ENCODE measurements at places on chromosomes 13 and 19.

DNA sequence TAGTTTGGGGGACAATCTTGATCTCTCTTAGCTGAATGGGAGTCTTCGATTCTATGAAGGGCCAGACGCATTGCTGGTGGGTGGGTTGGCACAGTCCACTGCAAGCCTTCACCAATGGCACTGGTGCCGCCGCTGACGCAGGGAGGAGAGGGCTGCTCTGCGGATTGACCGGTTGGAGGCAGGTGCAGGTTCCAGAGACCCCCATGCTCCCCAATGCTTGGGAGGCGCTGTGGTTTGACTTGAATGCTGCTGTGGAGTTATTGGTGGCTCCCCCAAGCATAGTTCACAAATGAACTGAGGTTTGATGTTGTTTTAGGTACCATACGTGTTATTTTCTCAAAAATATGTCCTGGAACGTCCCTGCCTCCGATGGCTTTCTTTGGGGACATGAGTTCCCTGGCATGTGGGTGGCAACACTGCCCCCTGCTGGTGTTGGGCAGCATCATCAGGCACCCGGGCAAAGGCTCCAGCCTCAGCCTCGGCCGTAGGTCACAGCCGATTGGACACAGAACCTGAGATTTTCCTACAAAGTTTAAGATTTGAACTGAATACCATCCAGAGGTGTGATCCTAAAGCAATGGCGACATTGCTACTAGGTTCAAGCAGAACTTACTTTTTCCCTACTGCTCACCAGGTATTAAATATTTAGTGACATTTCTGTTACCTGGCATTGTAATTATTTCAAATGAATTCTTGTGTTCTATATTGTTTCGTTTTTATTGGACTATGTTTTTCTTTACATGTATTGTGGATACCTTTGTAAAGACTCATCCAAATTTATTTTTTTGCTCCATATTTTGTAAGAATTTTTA, 95.5 kb downstream of the ANKRD10 start:
- peak; percentile 72 for DNase-seq

GRCh38 chr13:66994517-66995202, 235.5 kb downstream of the PCDH9 start:
- DNase-seq = no peak

DNA sequence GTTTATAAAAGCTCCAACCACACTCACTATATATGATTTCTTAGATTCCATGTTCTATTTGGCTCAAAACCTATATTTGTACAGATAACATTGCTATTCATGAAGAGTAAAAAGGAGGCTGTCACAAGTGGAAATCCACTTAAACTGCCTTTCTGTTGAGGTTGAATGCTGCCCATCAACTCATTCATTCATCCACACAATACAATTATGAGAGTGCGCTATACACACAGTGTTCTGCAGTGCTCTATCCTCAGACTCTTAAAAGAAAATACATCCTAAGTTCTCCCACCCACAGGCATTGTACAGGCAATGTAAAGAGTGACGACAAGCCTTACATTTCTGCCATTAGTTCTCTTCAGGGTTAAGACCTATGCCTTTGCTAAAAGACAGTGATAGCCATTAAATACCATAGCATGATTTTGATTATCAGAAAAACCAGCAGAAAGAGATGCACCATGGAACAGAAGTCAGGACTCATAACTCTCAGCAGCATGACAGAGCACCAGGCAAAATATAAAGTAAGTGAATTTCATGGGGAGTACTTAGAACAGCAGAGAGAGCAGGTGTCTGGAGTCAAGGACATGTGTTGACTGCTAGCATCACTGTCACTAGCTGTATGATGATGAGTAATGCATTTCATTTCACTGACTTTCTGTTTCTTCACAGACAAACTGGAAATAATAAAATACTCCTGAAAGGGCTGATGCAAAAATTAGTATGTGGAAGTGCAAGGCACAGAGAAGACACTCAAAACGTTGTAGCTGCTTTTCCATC, 218.0 kb downstream of the RBM26 start:
- DNase-seq = no peak

DNA sequence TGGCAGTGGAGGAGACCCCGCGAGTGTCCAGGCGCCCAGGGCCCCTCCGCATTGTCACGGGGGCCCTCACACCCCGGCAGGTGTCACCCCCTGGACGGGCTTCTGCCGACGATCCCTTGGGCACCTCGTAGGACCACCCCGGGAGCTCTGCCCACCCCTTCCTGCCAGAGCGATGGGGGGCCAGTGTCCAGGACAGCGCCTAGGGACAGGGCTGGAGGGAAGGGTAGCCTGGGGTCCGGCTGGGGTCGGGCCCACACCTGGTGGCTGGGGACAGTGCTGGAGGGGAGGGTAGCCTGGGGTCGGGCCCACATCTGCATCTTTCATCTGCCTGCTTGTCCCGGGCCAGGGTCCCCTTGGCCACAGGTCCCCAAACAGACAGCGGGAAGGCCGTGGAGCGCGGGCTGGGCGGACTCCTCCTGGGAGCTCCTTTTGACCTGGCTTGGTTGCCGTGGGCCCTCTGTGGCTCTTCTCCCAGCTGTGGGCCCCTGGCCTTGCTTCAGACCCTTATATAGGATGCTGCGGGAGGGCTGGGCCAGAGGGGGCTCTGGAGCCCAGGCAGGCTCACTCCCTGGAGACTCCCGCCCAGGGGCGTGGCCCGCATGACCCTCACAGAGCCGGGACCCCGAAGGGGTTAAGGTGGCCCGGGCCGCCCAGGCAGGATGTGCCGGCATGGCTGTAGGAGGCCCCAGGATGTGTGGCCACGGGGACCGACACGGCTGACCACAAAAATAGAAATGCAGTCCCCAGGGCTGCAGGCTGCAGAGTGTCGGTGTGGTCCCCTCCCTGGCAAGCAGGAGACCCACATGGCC, 74.1 kb upstream of the MCF2L start:
- DNase-seq = no peak

- no peak for DNase-seq
These were observed 10.4 kb downstream of the SHISA2 start for GRCh38 chr13:26041444-26041843.

GRCh38 chr19:35666251-35666913, at the start of gene UPK1A:
Gene UPK1A (plus strand): TSS chr19:35666517. CDS start chr19:35666813, 296 bp downstream.
- DNase-seq = no peak

- DNase-seq = no peak
These were observed 36.7 kb upstream of the DOCK9 start for GRCh38 chr13:99014522-99014921.

GRCh38 chr13:32472194-32472621, 44.3 kb upstream of the N4BP2L1 start:
- DNase-seq = no peak

DNA sequence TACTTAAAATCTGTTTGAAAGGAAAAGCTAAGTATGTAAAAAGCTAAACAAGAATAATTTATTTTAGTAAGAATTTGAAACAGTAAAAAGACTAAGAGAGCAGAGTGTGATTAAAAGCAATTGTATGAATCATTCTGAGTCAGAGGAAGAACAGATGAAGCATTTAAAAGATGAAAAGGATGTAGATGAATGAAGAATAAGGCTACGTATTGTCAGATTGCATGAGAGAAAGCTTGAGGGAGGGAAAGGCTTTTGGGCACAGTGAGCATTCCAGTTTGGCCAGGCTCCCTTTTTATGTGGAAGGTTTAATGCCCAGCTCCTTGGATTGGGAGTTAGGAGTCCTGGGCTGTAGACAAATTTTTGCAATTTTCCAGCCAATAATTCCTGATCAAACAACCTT, 117.7 kb downstream of the FREM2 start:
- no peak for DNase-seq

DNA sequence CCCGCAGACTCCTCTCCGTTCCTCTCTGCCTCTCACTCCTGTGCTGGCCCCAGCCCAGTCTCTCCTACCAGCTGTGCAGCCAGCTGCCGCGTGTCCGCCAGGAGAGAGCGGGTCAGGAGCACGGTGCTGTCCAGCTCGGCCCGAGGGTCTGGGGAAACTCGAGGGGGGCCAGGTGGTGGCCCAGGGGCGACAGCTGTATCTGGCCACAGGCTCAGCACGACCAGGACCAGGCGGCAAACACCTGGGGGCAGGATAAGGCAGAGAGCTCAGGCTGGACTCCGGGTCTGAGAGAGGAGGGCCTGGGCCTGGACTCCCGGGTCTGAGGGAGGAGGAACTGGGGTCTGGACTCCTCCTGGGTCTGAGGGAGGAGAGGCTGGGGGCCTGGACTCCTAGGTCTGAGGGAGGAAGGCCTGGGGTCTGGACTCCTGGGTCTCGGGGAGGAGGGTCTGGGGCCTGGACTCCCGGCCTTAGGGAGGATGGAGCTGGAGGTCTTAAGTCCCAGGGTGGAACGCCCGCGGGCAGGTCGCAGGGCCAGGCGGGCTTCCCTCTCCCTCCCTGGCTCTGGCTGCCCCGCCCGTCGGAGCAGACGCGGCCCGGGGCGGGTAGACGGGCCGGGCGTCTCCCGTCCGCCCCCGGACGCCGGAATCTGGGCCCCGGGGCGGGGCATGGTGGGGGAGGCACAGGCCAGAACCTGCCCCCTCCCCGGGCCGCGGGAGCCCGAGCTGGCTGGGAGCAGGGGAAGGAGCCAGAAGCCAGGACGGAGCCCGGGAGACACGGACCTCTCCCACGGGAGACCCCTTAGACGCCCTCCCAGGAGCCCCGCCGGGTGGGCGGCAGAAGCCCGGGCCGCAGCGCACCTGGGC, 1.3 kb downstream of the IL11 start:
- no peak for DNase-seq

DNA sequence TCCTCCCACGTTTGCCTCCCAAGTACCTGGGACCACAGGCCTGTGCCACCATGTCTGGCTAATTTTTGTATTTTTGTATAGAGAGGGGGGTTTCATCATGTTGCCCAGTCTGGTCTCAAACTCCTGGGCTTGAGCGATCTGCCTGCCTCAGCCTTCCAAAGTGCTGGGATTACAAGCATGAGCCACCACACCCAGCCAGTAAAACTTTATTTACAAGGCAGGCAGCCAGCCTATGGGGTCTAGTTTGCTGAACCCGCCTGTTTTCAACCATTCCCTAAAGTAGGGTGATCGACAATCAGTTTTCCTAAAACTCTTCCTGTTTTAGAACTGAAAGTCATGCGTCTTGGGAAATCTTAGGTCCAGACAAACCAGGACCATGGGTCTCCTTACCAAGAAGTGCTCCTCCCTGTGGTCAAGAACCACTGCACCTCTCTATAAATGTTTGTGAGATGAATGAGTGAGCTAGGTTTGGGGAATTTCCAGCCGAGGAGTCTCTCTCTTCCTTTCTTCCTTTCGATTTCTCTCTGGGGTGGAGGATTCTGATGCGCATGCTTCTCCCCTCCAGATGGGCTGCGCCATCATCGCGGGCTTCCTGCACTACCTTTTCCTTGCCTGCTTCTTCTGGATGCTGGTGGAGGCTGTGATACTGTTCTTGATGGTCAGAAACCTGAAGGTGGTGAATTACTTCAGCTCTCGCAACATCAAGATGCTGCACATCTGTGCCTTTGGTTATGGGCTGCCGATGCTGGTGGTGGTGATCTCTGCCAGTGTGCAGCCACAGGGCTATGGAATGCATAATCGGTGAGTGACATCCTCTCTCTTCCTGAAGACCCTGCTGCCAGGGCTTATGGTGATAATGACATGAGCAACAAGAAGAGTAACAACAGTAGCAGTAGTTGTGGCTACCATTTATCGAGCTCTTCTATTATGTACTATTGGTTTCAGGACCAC, 38.7 kb downstream of the ADGRE1 start:
- DNase-seq = no peak

GRCh38 chr13:112065521-112065866, 1.5 kb upstream of the SOX1 start:
- no peak for DNase-seq

- no peak for DNase-seq
These were observed 6.9 kb downstream of the PSG1 start for GRCh38 chr19:42872608-42873007.

- DNase-seq = no peak
These were observed 79.7 kb downstream of the TNFSF11 start for GRCh38 chr13:42653679-42654078.

- no peak for DNase-seq
These were observed 673.1 kb downstream of the DIAPH3 start for GRCh38 chr13:59490651-59491050.

DNA sequence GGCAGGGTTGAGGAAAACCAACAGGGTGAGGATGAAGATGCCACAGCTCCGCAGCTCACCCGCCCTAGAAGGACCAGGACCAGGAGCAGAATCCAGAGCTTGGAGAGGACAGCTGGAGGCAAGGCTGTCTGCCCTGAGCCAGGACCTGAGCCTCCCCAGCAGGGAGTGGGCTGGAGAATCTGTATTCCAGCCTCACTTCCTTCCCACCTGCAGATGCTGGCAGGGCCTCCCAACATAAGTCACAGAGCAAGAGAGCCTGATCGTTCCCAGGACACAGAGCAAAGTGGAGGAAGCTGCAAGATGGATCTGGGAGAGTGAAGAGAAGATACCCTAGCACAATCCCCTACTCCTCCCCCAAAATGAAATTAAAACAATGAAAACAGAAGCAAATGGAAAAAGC, 61.7 kb upstream of the WASF3 start:
- no peak for DNase-seq

DNA sequence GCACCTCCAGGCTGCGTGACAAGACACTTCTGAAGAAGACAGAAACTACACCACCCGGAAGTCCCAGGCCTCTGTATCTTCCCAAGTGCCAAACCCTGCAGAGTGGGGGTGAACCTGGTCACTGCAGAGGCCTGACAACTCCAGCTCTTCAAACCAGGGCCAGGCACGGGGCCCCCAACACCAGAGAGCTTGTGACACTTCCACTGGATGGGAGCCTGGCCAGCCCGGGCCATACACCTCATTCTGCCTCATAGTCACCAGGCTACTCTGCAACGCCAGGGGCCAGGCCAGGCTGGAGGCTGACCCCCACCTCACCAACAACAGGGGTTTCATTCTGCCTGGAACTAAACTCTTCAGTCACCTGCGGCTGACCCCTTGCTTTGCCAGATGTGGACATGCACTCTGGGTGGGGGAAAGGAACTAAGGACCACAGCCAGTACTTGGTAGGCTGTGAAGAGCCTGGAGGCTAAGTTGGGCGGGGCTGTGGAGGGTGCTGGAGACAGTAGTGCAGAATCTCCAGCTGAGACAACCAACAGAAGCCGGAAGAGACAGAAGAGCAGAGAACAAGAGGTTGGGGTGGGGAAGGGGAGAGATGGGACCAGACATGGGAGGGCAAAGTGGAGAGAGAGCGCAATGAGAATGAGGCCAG, 23.0 kb downstream of the TUBA3C start:
- DNase-seq = no peak

DNA sequence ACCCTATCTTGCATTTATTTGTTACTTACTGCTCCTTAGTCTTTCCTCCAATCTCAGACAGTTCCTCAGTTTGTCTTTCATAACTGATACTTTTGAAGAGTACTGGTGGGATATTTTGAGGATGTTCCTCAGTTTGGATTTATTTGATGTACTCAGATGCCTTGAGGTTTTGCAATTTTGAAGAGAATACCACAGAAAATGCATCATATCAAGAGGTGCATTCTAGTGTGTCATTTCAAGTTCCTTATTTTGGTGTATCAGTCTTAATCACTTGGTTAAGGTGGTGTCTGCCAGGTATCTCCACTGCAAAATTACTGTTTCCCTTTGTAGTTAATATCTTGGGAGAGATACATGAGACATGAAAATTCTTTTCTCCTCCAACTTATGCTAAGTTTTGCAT, 75.1 kb downstream of the URI1 start:
- DNase-seq = no peak

GRCh38 chr13:47475441-47475948, 525.6 kb downstream of the SUCLA2 start:
- DNase-seq = no peak

GRCh38 chr13:110965038-110965754, 50.3 kb upstream of the ANKRD10 start:
- DNase-seq = no peak
